ENCODE measurements at places on chromosomes 11 and 22. TPM values are rescaled to one million over a fixed set of nuclear protein-coding genes. Genes with fewer than 3 reads are reported as not detected.

ATG16L2 gene
- total RNA-seq, result 88.9 TPM

OR52A1 gene
- total RNA-seq, result 0.27 TPM

KDM4D gene
- total RNA-seq, result 1.3 TPM

TTC36 gene
- total RNA-seq, result 1.1 TPM

NLRP14 gene
- under 0.01 TPM for total RNA-seq

DKK3 gene
- total RNA-seq, result not detected

DRICH1 gene
- total RNA-seq, result 0.54 TPM

KLHL35 gene
- total RNA-seq, result 1.6 TPM

FOXRED1 gene
- total RNA-seq, result 17.2 TPM

KRTAP5-2 gene
- total RNA-seq, result not detected

TSKU gene
- total RNA-seq, result 0.27 TPM

OR5M8 gene
- not detected for total RNA-seq

MMP13 gene
- total RNA-seq, result not detected

OSM gene
- 88.9 TPM for total RNA-seq

DDI1 gene
- not detected for total RNA-seq

NAT10 gene
- total RNA-seq, result 53.1 TPM

PDE3B gene
- total RNA-seq, result 2.4 TPM

C11orf68 gene
- total RNA-seq, result 52.8 TPM

OR4D5 gene
- total RNA-seq, result 0.27 TPM

CYP2R1 gene
- 7.8 TPM for total RNA-seq

CASP5 gene
- 0.27 TPM for total RNA-seq

VSIG2 gene
- total RNA-seq, result 0.27 TPM

IFITM10 gene
- total RNA-seq, result 1.1 TPM

HIC2 gene
- total RNA-seq, result 13.7 TPM

TBX10 gene
- not detected for total RNA-seq

OR2AT4 gene
- under 0.01 TPM for total RNA-seq

KCNQ1 gene
- 1.1 TPM for total RNA-seq

RTN4RL2 gene
- 0.27 TPM for total RNA-seq

SULT4A1 gene
- under 0.01 TPM for total RNA-seq

TPBGL gene
- under 0.01 TPM for total RNA-seq

DBX1 gene
- not detected for total RNA-seq

CNGA4 gene
- total RNA-seq, result 0.27 TPM

CCDC87 gene
- 0.27 TPM for total RNA-seq

P2RX3 gene
- not detected for total RNA-seq

MUC15 gene
- not detected for total RNA-seq

DCPS gene
- 18.9 TPM for total RNA-seq

PLEKHA7 gene
- total RNA-seq, result 2.7 TPM

GRIA4 gene
- not detected for total RNA-seq

OR52L1 gene
- not detected for total RNA-seq

RAC2 gene
- total RNA-seq, result 399 TPM

TMPRSS6 gene
- total RNA-seq, result not detected

ALG12 gene
- 35.5 TPM for total RNA-seq

OR10A2 gene
- under 0.01 TPM for total RNA-seq

PRODH gene
- total RNA-seq, result 4.0 TPM

SOX10 gene
- total RNA-seq, result not detected

SMIM35 gene
- under 0.01 TPM for total RNA-seq

ANKK1 gene
- under 0.01 TPM for total RNA-seq

SAA4 gene
- total RNA-seq, result not detected

GPR83 gene
- total RNA-seq, result not detected

POTEH gene
- total RNA-seq, result not detected

RFPL3 gene
- total RNA-seq, result not detected

PKP3 gene
- total RNA-seq, result 0.27 TPM

SORL1 gene
- 260 TPM for total RNA-seq

PPM1F gene
- 90.8 TPM for total RNA-seq

OR52I1 gene
- not detected for total RNA-seq

TRIM49 gene
- under 0.01 TPM for total RNA-seq

OSBP2 gene
- 6.2 TPM for total RNA-seq
